GM23338 (cell line): ENCODE measurements at places on chromosomes 2 and 18. TPM values are rescaled to one million over a fixed set of nuclear protein-coding genes. Genes with fewer than 3 reads are reported as not detected.

The THADA gene
- 26.2 and 30.7 TPM in 2 replicates for total RNA-seq

The TRAK2 gene
- 12.0 and 17.0 TPM in 2 replicates for total RNA-seq

The IL37 gene
- not detected in 2 replicates for total RNA-seq

The CHRND gene
- 0.10 TPM in 1 of 2 replicates, not detected in the other for total RNA-seq
